Smooth muscle cell of the brain vasculature (primary cell): ENCODE measurements at places on chromosomes 7 and 10.

GRCh38 chr10:61792097-61792716 is 109.3 kb upstream of the ARID5B start:
- DNase-seq: no peak

DNA sequence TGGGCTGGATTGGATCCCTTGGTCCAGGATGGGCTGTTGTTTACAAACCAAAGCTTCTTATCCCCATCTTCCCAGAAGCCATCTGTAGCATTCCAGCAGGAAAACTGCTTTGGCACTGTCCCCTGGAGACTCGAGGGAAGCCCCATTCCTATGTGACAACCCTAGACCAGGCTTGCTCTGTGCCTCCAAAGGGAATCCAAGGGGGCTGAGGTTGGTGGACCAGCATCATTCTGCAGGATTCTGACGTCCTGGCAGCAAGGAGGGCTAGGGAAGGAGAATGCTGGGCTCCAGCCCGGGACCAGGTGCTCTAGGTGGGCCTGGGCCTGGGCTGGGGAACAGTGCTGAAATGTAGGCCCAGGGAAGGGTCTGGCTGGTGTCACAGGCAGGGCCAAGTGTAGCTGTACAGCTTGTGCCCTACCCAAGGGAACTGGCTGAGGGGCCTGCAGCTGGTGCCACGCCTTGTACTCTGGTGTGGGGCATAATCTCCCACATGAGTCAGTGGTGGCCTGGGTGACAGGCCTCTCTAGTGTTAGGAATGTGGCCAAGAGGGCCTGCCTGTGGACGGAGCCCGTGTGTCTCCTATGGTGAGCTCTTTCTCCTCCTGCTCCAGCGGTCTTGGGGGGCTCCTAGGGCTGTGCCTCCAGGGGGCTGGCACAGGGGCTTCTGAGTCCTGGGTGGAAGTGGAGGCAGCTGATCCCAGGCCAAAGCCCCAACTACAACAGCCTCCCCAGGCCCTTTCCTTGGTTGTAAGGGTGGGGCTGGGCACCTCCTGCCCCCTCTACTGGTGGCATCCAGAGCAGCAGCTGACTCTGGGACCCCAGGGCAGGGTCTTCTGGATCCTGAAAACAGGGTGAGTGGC is 25.2 kb downstream of the TRIM8 start:
- DNase-seq: no peak

- DNase-seq: no peak
Measured at GRCh38 chr10:437698-438490, 251.6 kb downstream of the DIP2C start.

DNA sequence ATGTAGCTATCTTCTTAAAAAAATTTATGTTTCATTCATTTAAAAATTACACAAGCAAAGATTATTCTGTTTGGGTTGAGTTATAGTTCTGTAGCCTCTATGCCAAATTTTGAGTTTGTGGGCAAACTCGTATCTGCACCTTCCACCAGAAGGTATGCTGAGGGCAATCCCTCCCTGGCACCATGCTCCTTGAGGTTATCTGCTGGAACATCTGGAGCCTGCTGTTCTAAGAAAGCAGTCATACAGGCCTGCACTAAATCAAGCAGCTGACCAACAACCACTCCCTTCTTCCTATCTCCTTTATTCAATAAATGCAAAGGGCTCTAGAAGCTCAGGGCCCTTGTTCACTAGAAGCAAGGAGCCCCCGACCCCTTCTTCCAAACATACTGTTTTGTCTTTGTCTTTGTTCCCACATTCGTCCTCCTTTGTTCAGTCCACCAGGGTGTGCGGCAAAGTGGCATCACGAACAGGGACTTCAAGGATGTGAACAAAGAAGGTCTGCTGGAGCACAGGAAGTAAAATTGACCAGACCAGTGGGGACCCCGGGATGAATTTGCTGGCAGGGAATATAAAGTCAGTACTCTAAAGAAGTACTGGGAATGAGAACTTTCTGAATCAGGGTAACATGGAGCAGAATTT is 36.4 kb downstream of the OR13A1 start:
- DNase-seq: no peak

DNA sequence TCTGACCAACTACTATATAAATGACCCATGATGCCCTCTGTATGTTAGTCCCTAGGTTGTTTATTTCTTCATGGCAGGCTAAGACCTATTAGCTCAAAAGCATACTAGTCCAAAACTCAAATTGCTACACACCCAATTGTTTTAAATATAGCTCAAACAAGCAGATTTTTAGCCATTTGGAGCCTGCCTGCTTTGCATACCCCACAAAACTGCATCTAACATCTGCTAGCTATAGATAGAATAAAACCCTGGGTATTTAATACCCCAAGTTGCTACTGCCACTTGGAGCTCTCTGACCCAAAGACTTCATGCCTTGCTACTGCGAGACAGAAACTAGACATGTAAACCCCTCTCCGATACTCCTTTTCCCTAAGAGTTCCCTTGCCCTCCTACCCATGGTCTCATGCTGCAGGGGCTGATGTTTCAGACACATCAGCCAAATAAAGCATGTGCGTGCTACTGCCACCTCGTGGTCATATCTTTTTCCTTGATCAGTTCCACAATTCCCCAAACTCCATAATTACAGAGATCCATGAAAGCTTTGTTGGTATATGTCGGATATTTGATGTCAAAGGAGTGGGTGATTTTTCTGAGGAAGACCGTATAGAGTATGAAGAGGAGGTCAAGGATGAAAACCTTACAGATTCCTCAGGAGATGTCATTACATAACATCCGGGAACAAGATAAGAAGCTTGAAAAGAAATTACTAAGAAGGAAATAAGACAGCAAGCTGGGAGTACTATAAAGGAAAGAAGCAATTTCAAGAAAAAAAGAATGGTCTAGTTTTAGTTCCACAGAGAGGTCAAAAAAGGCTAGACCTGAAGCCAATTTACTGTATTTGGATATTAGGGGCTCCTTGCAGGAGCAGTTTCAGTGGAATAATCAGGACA is 386.6 kb downstream of the SH2D4B start:
- peak; percentile 9 for DNase-seq

GRCh38 chr7:96021568-96021967 is 249.2 kb downstream of the DYNC1I1 start:
- no peak for DNase-seq

DNA sequence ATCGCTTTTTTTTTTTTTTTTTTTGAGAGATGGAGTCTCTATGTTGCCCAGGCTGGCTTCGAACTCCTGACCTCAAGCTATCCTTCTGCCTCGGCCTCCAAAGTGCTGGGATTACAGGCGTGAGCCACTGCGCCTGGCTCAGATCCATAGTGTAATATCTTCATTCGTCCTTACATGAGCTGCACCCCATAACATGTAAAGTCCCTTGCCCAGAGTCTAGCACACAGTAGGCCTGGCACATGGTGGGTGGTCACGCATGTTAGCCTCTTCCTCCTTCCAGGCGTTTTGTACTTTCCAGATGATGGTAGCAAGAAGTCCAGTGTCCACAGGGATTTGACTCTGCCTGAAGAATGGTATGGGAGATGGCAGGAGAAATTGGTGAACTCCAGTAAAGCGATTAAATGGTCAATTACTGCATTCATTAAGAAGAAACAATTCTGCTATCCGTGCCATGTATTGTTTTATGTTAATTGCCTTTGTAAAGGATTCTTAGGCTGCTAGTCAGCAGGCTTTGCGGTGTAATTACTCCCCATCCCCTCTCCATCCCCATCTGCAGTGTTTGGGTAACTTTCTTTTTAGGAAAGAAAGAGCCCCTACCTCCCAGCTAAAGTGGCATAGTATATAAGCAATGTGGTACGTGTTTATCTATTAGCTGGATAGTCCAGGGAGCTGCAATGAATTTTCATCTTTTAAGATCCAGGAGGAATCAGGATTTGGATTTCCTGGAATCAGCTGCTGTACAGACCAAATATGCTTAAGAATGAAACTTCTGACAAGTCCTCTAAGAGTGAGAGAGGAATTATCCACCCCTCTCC is 1.2 kb downstream of the TPST1 start:
- no peak for DNase-seq
